Suppressor macrophage (primary cell): ENCODE measurements at places on chromosomes 13 and 19.

DNA sequence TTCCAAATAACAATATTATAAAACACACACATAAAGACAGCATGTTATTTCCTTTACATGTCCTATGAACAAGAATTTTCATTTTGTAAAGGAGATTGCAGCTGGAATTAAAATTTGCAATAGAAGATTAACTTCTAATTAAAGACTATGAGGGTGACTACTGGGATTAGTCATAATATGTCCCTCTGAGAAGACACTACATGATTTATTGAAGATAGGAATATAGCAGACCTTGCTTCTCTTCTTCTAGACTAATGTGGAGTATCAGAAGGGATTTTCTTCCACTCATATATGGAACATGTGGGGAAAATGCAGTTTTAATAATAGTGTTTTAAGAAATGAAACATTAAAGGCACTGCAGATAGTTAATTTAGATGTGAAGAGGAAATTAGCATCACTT, 177.8 kb downstream of the NALCN start:
- no peak for DNase-seq

GRCh38 chr13:24274452-24275021, 34.8 kb upstream of the C1QTNF9 start:
- DNase-seq, result peak; percentile 98

DNA sequence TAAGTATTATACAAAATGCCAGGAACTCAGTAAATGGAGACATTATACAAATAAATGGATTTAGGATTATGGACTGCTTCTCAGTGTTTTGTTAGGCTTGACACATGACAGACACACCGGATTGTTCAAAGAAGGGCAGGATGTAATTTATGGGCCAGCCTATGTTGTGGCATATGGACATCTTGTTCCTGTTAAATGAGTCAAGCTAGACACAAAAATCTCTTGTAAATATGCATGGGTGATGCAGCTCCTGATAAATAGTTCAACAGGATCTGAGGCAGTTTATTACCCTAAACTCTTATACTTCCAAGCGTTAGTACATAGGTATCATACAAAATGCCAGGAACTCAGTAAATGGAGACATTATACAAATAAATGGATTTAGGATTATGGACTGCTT, 502.3 kb downstream of the TBC1D4 start:
- no peak for DNase-seq

GRCh38 chr19:50432221-50433028, at the start of gene MYBPC2:
Gene MYBPC2 (plus strand): TSS chr19:50432892. CDS start chr19:50432954, 62 bp downstream.
- peak; percentile 32 for DNase-seq

DNA sequence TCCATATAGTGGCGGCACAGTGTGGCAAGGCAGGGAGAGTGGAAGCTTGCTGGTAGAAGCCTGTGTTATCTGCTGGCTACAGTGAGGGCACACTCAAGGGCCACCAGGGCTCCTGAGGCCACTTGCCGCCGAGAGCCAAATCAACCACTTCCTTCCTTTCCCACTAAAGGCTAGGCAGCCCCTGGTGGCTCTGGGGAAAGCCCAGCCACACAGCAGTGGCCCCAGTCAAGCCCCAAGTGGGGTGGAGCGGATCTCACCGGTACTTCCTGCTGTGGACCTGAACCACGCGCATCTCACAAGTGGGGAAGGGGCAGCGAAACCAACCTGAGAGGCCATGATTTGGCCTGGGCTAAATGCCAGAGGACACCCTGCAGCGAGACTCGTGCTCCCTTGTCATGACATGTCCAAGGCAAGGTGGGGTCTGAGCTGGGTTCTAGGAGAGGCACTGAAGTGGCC, 21.9 kb upstream of the SLC35E1 start:
- peak; percentile 63 for DNase-seq
